ENCODE measurements at places on chromosomes 6 and 20.

- no peak for DNase-seq
Observed at GRCh38 chr20:46209930-46210671, 92.0 kb downstream of the CD40 start.

DNA sequence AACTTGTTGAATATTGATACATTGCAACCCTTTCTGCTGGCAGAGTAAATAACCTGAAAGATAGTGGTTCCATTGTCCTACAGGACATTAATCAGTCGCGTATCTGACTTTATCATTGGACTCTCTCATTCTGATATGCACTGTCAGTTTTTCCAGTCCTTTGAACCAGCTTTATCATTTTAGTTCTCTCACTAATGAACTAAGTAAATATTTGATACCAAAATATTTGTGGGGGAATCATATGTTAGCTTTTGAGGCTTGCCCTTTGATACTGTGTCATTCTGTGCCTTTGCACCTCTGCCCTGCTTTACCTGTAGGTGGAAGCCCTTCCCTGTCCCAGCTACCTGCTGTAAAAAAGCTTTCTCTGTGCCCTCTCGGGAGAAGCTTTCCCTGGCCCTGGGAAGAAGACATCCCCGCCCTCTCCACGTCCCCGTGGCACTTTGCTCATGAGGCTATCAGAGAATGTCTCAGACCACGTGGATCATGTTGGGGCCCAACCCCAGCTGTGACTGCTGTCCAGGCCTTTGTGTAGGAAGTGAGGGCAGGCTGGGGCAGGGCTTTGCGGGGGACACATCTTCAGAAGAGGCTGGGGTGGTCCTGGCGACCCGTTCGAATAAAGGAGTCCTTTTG, 117.8 kb upstream of the NXT1 start:
- no peak for DNase-seq

- DNase-seq: no peak
Observed at GRCh38 chr6:169473663-169474062, 220.0 kb upstream of the THBS2 start.

DNA sequence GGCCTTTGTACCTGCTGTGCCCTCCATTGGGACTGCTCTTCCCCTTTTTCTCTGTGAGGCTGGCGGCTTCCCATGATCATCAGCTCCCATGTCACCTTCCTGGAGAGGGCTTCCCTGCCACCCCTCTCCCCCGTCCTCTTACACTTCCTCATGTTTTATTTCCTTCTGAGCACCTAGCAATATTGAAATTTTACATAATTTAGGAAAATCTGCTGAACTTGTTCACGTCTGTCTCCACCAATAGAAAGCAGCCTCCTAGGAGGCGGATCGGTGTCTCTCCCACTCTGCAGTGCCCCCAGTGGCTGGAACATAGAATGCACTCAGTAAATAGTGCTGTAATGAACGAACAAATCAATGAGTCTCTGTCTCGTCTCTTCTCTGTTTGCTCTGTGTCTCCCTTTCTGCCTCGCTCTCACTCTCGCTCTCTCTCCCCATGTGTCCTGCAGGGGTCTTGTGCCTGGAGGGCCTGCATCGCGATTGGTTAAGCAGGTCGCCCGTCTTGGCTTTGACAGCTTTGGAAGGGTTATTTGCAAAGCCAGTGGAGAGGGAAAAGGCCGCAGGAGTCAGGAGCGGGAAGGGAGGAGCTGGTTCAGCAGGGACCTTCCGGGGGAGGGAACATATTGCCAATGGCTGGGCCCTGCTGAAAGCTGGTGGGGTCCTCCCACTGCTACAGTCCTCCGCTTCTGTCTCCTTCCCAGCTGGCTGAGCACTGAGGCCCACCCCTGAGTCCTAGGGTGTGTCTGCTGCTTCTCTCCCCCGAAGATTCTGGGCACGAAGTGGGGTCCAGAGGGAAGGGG, 12.1 kb upstream of the OCSTAMP start:
- DNase-seq: peak; percentile 71

DNA sequence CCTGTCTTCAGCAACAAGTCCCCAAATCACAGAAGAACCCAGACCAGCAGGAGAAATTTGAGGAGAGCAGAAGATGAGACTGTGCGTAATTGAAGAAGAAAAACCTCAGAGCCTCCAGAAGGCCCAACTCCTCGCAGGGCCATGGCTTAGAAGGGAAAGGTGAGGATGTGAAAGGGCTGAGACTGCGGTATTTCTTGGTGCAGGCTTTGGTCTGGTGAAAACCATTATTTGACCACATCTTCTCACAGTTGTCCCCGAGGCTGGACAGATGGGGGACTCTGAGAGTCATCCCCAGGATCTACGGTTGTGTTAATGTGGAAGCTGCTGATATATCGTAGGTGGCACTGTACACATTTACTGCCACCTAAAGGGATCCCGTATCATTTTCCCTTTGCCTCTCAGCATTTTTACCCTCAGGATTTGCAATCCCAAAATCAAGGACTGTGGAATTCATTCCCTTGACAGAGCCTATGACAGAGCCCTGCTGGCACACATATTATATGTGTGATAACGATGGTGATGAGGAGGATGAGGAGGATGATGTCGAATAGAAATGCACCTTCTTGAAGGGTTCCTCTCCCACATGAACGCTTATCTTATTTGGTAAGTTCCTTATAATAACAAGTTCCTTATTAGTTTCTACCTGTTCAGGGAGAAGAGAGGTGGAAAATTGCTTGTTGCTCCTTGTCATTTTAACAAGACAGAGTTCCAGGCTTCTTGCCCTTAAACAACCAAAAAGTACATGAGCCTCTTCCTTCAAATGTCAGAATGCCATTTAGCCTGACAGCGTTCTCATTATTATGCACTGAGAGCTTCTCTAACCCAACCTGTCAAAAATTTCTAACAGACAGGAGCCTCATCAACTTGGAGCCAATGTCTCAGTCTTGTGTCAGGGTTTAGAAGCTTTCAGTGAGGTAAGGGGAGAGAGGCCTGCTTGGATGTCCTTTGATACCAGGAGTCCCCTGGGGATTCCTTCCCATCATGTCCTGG, 135.8 kb downstream of the PXDC1 start:
- no peak for DNase-seq

DNA sequence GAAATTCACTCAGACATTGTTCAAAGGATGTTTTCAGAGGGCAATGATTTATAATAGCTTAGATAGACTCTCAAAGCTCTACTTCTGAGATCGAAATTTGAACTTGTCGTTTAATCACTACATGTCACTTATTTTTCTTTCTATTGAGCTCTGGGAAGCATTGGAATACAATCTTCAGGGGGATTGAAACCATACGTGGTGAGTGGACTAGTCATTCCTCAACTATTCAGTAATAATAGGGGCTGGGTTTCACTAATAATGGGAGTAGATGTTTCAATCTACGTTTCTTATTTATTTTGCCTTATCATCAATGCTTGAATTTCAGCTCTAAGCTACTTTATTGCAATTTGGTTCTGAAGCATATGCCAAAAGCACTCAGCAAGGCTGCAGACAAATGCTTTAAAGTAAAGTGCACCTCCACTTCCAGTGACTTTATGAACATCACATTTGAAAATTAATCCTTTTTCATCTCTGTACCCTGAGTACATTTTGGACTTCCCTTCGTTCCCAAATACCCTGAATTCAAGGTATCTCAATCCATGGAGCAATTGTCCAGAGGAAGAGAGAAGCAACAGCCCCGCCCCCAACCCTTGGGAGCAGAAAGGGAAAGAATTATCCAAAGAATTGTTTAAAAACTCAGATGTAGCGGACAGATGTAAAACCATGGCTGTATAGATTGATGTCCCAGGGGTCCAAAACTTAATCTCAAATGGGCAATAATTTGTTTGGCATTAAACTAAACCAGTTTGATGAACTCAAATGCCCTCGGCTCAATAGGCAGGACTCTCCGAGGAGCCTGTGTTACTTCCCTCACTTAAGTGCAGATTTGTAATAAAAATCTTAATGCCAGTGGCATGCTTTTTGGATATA, 68.1 kb downstream of the HFE start:
- DNase-seq: peak; percentile 53

- DNase-seq: no peak
Observed at GRCh38 chr20:14148042-14148441, 152.7 kb downstream of the MACROD2 start.

DNA sequence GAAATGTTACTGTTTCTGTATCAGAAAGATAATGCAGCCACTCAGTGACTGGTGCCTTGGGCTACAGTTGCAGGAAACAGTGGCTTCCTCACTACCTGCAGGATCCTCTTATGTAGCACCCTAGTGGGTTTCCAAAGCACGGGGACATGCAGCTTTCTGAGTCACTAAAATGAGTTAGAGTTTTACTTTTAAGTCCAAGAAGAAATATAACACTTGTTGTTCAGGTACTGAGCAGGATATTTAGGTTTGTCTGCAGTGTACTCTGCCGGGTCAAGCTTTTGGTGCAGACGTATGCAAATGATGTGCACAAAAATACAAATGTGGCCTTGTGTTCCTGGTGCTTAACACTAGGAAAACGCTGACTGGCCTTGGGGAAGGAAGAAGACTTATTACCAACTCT, 22.0 kb downstream of the ACSS1 start:
- DNase-seq: no peak

GRCh38 chr20:47133809-47134456, 222.6 kb downstream of the ZMYND8 start:
- DNase-seq: peak; percentile 87
